Islet precursor cell (in vitro differentiated cells): ENCODE measurements at places on chromosomes 7 and 10.

DNA sequence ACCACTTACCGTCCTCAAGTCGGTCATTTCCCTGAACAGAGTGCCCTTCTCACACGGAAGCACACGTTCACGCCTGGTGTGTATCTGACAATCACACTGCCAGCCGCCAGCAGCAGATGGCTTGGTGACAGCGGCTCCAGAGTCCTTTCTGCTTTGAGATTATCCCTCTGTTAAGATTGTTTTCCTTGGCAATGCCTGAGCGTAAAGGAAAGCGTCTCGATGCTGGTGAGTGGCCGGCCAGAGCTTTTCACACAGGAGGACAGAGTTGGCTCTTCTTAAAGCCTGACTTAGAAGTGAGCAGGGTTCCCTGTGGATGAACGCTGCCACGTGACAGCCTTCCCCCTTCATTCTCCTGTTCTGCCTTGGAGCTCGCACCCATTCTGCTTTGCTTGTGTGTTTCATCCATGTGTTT is 22.1 kb upstream of the PRKAR1B start:
- no peak for DNase-seq

- no peak for DNase-seq
Observed at GRCh38 chr7:158276414-158277218, 311.0 kb downstream of the PTPRN2 start.

GRCh38 chr10:4280461-4281189 is 495.6 kb upstream of the KLF6 start:
- DNase-seq: no peak

DNA sequence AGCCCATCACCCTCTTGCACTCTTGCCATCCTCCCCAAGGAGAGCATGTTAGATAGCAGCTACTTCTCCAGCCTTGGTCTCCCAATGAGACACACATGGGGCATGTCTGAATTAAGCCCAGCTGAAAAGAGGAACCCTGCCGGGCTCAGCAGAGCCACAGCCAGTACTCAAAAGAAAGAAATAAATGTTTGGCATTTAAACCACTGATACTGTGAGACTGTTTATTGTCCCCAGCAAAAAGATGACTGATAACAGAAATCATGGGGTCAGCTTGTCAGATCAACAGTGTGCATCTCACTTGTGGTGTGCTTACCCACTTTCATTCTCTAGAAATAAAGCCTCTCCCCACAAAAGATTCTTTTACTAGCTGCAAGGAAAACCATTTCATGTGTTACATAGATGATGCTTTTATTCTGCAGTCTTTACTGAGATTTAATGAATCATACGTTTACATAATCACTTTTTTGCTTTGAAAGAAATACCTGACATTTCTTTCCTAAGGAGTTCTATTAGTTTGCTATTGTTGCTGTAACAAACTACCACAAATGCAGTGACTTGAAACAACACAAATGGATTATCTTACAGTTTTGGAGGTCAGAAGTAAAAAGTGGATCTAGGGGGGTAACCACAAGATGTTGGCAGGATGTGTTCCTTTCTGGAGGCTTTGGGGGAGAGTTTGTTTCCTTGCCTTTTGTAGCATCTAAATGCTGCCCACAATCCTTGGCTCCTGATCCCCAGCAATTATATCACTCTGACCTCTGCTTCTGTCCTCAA is 20.9 kb downstream of the ANKRD7 start:
- no peak for DNase-seq
